ENCODE measurements at places on chromosomes 6 and 20.

GRCh38 chr6:5998711-5999687 is 7.7 kb downstream of the NRN1 start:
- DNase-seq: no peak

- no peak for DNase-seq
Measured at GRCh38 chr6:73873081-73873480, 177.1 kb downstream of the CD109 start.

GRCh38 chr6:33989016-33989854 is 156.7 kb downstream of the GRM4 start:
- no peak for DNase-seq

DNA sequence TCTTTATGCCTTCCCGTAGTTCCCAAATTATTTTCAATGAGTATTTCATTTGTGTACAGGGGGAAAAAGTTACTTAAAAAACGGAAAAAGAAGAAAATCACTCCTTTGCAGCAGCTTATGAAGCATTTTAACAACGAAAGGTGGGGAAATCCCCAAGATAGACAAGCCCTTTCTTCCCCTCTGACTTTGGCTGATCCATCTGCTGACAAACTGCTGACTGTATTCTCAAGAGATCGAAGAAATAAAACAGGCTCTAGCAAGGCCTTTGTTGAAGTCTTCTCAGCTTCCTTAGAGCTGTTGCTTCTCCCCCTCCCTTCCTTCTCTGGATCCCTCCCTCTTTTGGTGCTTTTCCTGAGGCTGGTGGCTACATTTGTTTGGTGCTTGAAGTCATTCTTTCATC is 325.2 kb downstream of the NRN1 start:
- DNase-seq: no peak

DNA sequence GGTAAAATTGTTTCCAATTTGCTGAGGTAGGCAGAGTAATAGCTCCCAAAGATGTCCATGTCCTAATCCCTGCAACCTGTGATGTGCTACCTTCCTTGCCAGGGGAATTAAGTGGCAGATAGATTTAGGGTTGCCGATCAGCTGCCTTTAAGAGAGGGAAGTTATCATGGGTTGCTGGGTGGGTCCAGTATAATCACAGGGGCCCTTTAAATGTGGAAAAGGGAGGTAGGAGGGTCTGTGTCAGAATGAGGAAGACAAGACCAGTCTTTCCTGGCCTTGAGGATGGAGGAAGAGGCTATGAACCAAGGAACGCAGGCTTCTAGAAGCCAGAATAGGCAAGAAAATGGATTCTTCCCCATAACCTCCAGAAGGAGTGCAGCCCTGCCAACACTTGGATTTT is 50.7 kb downstream of the CTCFL start:
- DNase-seq: no peak

GRCh38 chr6:50846852-50847155 is 28.1 kb downstream of the TFAP2B start:
- no peak for DNase-seq

DNA sequence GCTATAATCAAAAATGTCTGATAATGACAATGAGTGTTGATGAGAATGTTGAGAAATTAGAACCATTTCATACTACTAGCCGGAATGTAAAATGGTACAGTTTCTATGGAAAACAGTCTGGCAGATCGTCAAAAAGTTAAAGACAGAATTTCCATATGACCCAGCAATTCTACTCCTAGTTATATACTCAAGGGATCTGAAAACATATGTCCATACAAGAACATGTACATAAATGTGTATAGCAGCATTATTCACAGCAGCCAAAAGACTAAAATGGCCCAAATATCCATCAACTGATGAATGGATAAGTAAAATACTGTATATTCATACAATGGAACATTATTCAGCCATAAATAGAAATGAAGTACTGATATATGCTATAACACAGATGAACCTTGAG is 236.2 kb downstream of the BTBD9 start:
- no peak for DNase-seq

- DNase-seq: no peak
Measured at GRCh38 chr6:2274981-2275891, 29.8 kb upstream of the GMDS start.

All from activated CD4-positive, alpha-beta T cell treated with anti-CD3 and anti-CD28 coated beads for 4 hours (primary cell).